Umbilical cord (tissue), 2 donors: ENCODE measurements at places on chromosomes 6 and 20. TPM values are rescaled to one million over a fixed set of nuclear protein-coding genes. Genes with fewer than 3 reads are reported as not detected.
A peak's percentile ranks its signal among the peaks of the same experiment; 100 is the strongest.

- DNase-seq: no peak
These were observed 34.4 kb upstream of the CDH22 start for GRCh38 chr20:46342451-46343347.

GRCh38 chr6:145841668-145842067 lies 27.1 kb upstream of the FBXO30 start:
- DNase-seq: no peak

DNA sequence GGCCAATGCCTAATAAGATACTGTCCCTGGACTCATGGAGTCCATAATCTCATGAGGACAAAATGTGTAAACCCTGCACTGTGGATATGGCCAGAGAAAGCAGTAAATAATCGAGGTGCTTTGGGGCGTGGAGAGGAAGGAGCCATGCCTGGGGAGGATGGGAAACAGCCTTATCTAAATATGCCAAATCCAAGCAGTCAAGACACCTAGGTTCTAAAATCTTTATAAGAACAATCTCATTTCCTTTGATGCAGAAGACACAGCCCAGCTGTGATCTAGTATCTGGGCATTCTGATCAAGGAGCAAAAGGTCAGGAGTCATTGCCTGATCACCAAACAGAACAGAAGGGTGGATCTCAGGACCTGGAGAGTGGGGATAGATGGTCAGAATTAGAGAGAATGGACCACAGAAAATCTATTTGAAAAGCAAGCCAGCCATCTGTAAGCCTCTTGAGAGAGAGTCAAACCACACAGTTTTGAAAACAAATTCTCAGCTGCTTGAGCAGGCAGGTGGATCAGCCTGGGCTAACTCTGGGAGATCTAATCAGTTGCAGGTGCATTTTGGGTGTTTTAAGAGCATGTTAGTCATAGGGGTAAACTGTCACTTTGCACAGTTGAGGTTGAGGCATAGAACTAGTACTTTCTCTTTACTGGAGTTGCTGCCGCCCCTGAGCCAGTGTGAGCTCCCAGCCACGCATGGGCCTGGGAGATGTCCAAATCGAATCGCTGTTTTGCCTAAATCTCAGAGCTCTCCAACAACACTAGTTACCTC lies 130.8 kb upstream of the TNFAIP3 start:
- no peak for DNase-seq

DNA sequence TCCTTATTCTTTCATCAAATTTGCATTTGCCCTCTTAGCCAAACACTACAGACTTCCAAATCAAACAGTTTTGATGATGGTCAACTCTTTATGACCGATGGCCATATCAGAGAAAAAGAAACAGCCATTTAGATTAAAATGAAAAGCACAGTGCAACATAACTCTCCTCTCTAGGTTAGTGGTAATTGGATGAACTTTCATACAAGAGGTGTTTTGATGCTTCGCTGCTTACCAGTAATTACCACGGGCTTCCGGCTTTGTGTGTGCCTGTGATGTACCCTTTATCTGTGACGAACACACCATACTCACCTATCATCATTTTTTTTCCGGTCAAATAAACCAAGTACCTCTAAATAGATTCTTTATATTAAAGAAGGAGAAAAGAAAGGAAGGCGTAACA lies 181.8 kb downstream of the FOXA2 start:
- DNase-seq: no peak

GRCh38 chr20:39049684-39050554 lies 87.8 kb downstream of the DHX35 start:
- peak; percentile 69 for DNase-seq

DNA sequence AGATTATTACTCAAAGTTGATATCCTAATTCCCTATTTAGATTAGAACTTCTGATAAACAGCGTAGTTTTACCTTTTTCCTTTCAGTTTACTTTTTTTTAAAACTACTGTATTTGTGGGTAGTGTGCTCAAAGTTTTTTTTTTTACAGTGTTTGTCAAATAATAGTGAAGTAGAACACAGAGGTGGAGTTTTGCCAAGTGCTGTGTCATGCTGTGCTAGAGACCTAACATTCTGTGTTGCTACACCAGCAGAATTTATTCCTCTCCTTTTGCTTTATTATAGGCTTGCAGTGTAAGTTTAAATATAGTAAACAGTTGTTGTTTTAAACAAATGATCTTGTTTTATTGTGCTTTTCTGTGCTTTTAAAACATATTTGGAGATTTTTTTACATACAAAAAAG lies 125.4 kb downstream of the HIVEP1 start:
- DNase-seq: peak; percentile 34

DNA sequence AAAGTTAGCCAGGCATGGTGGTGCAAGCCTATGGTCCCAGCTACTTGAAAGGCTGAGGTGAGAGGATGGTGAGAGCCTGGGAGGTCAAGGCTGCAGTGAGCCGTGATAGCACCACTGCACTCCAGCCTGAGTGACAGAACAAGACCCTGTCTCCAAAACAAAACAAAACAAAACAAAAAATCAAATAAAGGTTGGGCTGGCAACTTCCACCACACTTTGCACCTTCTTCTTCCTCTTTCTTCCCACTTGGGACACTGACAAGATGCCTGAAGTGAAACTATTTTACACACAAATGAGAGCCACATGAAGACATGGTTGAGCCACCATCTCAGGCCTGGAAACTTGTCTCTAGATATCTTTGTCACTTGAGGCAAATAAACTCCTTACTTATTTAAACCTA lies 53.8 kb upstream of the CCDC28A start:
- DNase-seq: no peak

- DNase-seq: no peak
These were observed 124.1 kb upstream of the SPACA1 start for GRCh38 chr6:87923389-87924050.

GRCh38 chr6:84588697-84589080 lies 175.7 kb downstream of the TBX18 start:
- DNase-seq: no peak

- no peak for DNase-seq
These were observed 91.3 kb downstream of the FILIP1 start for GRCh38 chr6:75402296-75402695.

DNA sequence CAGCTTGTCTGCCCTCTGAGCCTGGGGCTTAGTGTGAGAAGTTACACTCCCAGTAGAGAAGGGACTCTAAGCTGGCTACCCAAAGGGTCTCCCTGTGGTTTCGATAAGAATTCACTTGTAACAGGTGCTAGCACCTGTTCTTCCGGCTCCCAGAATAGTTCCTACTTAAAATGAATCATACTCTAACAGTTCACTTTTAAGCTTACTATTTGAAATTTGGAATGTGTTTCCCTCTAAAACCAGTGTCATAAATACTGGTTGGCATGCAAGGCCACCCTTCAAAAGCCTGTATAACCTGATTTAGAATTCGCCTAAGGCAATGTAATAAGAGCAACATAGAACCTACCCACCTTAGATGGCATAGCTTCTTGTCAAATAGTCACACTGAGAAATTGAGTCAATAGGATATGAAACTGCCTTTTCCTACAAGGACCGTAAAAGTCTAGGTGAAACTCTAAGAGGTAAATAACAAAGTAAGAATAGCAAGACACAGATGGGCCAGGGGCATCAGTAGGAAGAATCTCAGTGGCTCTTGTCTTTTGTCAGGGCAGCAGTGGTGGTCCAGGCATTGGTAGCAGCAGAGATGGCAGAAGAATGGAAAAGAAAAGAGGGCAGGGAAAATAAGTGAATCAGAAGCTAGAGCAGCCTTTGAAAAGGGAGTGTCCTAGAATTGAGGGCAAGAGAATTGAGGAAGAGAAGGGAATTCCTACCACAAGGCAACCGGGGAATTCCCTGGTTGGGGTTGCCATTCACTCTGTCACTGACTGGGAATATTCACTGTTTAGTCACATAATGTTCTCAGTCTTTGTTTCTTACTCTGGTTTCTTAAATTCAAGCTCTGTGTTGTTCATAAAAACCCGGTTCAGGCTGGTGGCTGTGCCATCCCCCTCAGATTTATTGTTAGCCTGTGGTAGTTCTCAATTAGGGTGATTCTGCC lies 91.5 kb downstream of the HIVEP2 start:
- DNase-seq: peak; percentile 34

- DNase-seq: no peak
These were observed 257.8 kb downstream of the RNGTT start for GRCh38 chr6:88705601-88706000.

- no peak for DNase-seq
These were observed 38.4 kb upstream of the CCDC167 start for GRCh38 chr6:37538107-37538506.

GRCh38 chr6:89727501-89727900 lies 89.0 kb upstream of the LYRM2 start:
- no peak for DNase-seq

GRCh38 chr6:5403609-5404008 lies 142.3 kb downstream of the FARS2 start:
- DNase-seq: no peak

DNA sequence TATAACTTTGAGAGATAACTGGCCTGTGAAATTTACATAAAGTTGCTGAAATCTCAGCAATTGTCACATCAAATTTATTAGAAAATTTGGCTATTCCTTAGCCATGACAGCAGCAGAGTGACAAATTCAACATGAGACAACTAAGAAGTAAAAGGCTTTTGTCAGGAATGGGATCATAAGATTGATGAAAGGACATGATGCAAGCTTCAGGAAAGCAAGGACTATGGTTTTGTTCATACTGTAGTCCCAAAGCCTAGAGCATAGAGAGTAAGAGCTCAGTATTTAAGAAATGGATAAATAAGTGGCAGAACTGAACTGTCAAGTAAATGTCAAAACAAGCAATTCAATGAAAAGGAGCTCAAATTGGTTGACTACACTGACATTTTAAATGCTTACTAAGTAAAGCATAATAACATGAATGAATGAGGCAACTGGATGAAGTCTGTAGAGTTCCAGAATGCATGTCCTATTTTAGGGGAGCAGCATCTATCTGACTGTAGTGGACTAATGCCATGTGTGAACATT lies 12.6 kb downstream of the PGM3 start:
- DNase-seq: no peak

Gene COL11A2
- 0.72 TPM for total RNA-seq

Gene SLC35F1
- total RNA-seq: 2.2 TPM

Gene OPRM1
- 21.9 TPM for total RNA-seq

Gene FOXC1
- total RNA-seq: 6.0 TPM

Gene FUT9
- 27.2 TPM for total RNA-seq

Gene LRRC73
- not detected for total RNA-seq

Gene GPLD1
- total RNA-seq: not detected

Gene LY6G5C
- total RNA-seq: 0.48 TPM

Gene PNISR
- total RNA-seq: 92.7 TPM
